ENCODE measurements at places on chromosomes 3 and 15.

DNA sequence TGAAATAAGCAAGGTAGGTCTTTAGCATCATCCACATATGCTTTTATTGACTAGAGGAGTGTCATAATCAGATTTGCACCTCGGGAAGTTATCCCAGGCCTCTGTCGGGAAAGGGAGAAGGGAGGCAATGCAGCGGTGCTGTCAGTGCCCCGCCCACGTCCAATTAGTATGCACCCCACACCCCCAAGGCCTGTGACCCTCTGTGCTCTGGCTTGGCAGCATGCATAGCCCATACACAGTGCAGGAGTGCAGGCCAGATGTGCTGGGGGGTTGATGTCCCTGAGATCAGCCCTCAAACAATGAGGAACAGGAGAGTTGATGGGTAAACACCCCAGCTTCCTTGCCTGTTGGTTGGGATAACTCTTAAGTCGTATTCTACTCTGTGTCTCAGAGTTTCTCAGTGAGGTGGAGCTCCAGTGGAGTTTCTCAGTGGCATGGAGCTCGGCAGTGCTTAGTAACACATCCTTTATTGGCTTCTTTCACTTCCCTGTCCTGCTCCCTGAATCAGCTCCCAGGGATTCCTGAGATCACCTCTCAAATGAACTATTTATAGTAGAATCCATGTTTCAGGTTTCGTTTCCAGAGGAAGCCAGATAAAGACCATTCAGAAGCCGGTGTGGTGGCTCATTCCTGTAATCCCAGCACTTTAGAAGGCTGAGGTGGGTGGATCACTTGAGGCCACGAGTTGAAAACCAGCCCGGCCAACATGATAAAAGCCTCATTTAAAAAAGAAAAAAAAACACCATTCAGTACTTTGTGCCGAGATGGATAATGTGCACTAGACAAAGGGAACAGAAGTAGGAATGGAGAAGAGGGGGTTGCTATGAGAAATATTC is 26.7 kb upstream of the NDUFB4 start:
- no peak overlapping the region for H3K4me3 ChIP-seq
- no peaks in the 10 kb centered on the region for H3K27me3 ChIP-seq
- no peak for DNase-seq
- H3K27ac ChIP-seq = no peak overlapping the region

- no peaks in the 10 kb centered on the region for H3K36me3 ChIP-seq
- H3K4me1 ChIP-seq = no peaks in the 10 kb centered on the region
- H3K4me3 ChIP-seq = no peak overlapping the region
- H3K27ac ChIP-seq = no peak overlapping the region
- H3K27me3 ChIP-seq = peaks cover 12% of the 10 kb centered on the region
Observed at GRCh38 chr3:123365450-123366143, 83.3 kb downstream of the ADCY5 start.

DNA sequence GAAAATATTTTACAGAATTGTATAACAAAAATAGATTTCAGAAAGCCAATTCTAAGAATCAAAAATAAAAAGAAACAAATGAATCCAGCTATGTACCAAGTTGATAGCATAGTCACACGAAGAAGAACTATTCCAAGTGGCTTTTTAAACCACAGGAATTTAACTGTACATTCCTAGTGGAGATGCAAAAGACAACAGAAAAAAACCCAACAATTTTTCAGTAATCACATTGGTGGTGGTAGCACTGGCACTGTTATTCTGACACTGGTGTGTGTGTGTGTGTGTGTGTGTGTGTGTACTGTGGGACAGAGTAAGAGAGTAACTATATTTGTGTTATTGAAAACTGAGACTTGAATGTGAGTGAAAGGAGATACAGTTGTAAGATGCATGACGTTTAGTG is 9.1 kb downstream of the BFSP2 start:
- no peak for DNase-seq
- peaks cover 2% of the 10 kb centered on the region for H3K27me3 ChIP-seq
- no peak overlapping the region for H3K4me3 ChIP-seq
- H3K36me3 ChIP-seq = no peaks in the 10 kb centered on the region
- H3K27ac ChIP-seq = no peak overlapping the region

- H3K36me3 ChIP-seq = no peaks in the 10 kb centered on the region
- H3K4me3 ChIP-seq = no peak overlapping the region
- no peaks in the 10 kb centered on the region for H3K27me3 ChIP-seq
- no peaks in the 10 kb centered on the region for H3K4me1 ChIP-seq
Observed at GRCh38 chr3:126101521-126101982, 17.6 kb upstream of the SLC41A3 start.

- H3K4me3 ChIP-seq = no peak overlapping the region
- DNase-seq = no peak
- no peak overlapping the region for H3K27ac ChIP-seq
- no peaks in the 10 kb centered on the region for H3K27me3 ChIP-seq
- H3K4me1 ChIP-seq = no peaks in the 10 kb centered on the region
Observed at GRCh38 chr3:155342344-155342743, 48.9 kb upstream of the STRIT1 start.

DNA sequence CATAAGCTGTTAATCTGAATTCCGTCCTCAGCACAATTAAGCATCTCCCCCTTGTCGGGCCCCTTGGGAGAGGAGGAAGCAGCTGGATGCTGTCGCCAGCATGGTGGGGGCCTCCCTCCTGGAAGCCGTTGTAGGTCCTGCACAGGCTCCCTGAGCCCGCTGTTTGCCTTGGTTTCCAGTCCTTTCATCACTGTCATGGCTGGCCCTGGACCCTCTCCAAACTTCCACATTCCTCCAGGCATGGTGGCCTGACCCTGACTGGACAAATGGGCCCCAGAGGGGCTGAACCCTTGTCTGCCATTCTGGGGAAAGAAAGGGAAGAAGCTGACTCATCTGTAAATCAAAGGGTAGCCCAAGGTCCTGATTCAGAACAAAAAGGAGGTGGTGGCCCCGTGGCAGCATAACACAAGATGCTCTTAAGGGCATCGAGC is 300.5 kb upstream of the LRRFIP2 start:
- no peak overlapping the region for H3K4me3 ChIP-seq
- H3K27ac ChIP-seq = no peak overlapping the region
- DNase-seq = no peak
- H3K27me3 ChIP-seq = peaks cover 21% of the 10 kb centered on the region
